ENCODE measurements at places on chromosomes 11 and 22.

- DNase-seq = no peak
Observed at GRCh38 chr11:125956391-125957134, 10.7 kb downstream of the VSIG10L2 start.

- DNase-seq = no peak
Observed at GRCh38 chr22:22219140-22219996, 25.2 kb upstream of the VPREB1 start.

- DNase-seq = no peak
Observed at GRCh38 chr11:119019996-119020395, 1.4 kb downstream of the TRAPPC4 start.

DNA sequence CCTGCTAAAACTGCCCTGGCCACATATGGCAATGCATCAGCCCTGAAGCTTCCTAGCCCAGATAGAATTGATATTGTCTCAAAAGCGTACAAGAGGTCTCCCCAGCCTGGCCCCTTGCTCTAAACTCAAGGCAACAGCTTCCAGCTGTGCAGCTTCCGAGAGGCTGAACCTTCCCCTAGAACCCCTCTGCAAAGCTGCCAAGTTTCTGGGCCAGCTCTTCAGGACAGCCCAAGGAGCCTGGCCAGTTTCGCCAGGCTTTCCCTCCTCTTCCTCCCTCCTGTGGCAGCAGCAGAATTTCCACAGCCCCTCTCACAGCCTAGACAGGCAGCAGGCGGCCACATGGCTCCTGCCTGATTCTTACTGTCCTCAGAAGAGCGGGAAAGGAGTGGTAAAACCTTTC, 34.5 kb downstream of the NUMA1 start:
- no peak for DNase-seq

DNA sequence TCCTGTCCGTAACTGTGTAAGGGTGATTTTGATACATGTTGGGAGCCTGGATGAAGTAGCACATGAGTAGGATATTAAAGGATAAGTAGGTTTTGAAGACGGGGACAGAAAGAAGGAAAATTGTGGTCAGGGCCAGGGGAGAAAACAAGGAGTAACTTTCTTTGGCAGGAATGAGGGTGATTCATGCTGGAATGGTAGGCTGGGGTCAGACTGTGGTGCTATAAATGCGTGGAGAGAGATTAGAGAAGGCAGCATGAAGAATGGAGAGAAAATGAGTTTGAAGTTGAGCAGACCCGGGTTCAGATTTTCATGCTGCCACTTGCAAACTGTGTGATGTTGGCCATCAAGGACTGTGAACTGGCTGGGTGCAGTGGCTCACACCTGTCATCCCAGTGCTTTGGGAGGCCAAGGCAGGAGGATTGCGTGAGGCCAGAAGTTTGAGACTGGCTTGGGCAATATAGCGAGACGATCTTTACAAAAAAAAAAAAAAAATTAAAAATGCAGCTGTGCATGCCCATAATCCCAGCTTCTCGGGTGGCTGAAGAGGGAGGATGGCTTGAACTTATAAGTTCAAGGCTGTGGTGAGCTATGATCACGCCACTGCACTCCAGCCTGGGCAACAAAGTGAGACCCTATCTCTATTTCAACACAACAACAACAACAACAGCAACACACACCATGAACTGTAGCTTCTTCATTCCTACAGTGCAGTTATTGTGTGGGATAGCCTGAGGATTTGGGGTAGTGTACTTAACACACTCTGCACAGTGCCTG, 22.3 kb downstream of the ZBTB16 start:
- DNase-seq = no peak

DNA sequence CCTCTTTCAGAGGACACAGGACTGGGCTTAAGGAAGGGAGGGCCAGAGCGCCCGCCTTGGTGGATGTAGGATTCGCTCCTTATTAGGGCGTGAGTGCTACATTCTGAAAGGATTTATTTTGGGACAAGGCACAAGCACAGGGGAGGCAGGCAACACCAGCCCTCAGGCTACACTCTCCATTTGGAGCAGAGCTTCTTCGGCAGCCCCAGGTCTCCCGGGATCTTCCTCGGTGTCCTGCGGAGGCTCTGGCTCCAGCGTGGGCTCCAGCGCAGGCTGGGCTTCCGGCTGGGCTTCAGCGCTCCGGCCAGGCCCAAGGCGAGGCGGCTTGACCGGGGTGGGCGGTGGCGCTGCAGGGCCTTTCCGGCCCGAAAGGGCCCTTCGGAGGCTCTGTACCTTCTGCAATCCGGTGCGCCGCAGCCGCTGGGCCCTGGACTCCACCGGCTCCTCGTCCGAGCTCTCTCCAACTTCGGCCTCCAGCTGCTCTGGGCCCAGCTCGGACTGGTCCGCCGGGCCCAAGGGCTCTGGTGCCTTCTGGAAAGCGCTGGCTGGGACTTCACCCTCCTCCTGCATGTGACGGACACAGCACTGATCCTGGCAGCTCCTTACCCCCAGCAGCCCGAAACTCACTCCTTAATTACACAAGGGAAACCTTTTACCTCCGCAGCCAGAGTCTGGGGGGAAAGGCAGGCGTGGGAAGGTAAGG, 1.1 kb downstream of the CAVIN3 start:
- DNase-seq = no peak

DNA sequence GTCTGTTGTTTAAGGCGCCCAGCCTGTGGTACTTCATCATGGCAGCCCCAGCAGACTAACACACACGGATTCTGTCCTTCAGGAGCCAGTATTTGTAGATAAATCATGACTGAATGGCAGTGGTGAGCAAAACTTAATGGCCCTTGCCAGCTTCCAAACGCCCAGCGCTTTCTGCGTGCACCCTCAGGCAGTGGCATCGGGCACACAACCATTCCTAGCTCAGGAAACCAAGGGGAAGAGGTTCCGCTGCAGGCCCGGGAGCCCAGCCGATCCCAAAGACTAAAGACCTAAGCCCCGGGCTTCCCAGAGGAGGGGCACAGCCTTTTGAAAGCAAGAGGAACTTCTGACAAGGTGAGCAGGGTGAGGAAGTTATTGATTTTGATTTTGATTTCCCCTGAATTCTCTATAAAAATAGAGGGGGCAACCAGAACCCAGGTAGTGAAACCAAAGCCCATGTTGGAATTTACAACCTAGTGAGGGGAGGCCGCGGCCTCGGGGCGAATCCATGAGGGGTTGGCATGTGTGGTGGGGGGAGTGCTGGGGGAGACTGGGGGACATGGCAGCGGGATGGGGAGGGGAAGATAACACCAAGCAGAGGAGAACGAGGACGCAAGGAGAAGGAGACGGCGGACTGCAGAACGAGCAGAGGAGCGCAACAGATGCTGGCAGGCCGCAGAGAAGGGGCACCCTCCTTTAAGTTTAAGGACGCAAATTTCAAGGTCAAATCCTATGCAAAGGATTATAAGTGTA, 79.9 kb upstream of the SEPTIN5 start:
- DNase-seq = no peak

DNA sequence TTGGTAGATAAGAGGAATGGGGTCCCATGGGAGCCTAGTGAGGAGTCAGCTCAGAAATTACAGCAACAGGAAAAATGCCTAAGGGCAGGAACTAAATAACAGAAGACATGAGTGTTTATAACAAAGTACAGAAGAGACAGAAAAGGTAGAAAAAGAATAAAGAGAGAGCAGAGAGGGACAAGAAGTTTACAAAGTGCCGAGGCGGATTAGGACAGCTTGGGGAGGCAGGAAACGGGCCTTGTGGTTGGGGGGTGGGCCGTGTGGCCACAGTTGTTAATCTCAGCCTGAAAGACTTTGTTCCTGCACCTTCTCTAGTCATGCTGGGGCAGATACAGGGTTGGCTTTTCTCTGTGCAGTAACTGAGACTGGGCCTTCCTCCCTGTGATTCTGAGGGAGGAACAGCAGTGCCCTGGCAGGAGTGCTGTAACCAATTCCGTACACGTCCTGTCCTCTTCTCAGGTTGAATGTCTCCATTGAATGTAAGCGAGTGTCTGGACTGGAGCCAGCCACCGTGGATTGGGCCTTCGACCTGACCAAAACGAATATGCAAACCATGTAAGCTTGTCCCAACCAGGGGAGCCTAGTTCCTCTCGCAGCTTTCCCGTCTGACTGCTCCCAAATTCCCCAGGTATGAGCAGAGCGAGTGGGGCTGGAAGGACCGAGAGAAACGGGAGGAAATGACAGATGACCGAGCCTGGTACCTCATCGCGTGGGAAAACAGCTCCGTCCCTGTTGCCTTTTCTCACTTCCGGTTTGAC, 13.2 kb downstream of the NAA40 start:
- DNase-seq = no peak

DNA sequence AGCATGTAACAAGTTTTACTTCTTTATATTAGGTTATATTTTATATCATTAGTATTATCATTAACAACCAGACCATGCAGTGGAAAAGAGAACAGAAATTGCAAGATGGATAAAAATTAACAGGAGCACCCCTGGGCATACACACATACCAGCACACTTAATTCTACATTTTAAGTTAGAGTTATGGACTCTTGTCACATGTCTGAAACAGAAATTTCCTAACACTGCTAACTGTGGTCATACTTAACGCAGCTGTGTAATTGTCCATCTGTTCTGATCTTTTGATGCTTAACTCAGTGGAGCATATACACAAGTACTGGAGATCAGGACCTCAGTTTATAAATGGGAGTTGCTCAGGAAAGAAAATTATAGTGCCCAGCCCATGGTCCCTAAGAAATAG, 358 bp downstream of the OR52H1 start:
- DNase-seq = no peak

DNA sequence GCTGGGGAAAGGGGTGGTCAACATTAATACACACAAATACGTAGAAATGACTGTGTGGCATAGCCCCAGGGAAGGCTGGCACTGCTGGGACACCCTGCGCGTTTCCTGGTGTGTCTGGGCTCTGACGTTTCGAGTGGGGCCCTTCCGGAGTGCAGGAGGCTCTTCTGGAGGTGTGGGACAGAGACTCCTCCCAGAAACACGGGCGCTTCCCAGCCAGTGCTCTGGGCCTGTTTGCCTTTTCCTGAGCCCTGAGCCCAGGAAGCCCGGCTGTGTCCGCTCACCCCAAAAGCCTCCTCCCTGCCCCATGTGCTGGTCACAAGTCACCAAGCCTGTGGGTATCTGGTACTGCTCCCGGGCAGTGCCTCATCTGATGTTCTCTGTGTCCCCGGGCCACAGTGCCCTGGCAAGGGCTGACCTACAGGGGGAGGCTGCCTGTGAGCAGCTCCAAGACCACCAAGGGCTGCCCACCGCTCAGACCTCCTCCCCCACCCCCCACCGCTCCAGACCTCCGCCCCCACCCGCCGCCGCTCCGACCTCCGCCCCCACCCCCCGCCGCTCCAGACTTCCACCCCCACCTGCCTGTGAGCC, 1133.3 kb downstream of the BRD1 start:
- no peak for DNase-seq

- DNase-seq = no peak
Observed at GRCh38 chr11:95647355-95647754, 142.2 kb downstream of the FAM76B start.

DNA sequence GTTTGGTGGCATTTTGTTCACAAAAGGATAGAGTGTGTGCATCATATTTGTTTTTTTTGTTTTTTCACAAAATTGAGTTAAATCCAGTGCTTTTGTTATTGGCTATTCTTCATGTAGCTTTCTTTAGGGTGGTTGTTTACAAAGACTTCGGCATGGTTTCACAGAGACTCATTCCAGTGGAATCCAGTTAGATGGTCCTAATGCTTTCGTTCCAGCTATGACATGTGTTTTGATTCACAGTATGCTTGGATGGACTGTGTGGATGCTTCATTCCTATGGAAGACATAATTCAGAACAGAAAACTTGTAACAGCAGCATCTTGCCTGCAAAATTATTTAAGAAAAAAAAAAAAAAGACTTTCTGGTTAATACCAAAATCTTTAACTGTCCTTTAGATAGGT, 97.9 kb downstream of the PDHX start:
- DNase-seq = no peak

DNA sequence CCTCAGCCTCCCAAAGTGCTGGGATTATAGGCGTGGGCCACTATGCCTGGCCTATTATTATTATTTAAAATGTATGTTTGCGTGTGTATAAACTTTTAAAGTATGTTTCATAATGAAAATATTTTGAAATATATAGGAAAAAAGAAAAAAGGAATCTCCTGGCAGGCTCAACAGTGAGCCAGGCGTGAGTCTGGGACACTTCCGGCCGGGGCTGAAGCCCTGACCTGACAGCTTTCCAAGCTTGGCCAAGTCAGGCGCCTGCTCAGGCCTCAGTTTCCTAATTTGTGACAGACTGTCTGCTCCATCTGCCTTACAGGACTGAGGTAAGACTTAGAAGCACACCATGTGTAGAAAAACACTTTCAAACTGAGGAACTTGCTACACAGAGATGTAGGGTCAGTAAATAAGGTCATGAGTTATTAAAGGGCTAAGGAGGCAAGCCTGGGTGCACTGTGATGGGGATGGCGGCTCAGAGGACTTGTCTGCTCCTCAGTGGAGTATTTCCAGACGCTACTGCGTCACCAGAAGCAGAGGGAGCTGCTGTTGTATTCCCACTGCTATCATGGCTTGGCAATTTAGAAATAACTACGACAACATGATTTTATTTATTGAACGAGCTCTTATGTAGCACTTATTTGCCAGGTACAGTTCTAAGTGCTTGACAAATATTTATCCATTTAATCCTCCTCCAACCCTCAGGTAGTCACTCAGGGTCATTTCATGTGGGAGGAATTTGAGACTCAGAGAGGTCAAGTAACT, 100.1 kb downstream of the PRR5L start:
- DNase-seq = no peak

DNA sequence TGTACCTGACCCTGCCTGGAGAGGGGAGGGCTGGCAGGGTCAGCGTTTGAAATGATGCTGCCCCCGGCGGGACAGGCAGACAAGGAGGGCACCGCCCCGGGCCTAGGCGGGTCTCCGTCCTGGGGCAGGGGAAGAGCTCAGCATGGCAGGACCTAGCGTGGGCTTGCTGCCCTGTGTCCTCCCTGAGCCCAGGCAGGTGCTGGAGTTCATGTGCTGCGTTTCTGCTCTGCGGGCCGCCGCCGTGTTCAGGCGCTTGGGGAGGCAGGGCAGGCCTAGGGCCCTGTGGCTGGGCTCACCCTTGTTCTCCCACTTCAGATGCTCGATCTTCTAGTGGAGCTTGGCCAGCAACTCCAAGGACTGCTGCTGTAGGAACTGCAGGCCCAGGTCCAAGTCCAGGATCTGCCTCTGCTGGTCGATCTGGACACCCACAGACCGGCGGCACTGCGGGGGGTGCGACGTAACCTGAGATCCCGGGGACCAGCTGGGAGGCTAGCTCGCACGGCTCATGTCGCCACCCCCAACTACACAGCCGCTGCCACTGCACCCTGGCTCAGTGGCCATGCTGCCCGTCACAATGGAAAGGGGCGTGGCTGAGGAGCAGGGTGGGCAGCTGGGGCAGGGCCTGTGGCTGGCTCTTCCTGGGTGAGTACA, 84.4 kb downstream of the MED15 start:
- no peak for DNase-seq
